NCI-H82 (cell line): ENCODE measurements at places on chromosomes 13 and 19.

DNA sequence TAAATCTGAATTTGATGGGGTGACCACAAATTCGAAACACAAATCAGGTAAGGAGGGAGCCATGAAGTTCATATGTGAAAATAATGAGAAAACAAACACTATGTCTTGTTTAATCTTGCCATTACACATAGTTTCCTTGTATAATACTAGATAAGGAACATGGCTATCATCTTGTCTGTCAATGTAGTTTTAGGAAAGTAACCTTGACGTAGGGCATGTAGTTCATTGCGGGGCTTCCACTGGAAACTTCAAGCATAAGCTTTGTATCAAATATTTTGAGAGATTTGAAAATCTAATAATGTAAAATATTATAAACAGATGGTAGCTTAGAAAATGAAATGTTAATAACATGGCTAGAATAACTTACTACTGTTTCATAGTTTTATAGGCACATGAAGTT lies 8.8 kb downstream of the BIVM start:
- DNase-seq, result no peak

DNA sequence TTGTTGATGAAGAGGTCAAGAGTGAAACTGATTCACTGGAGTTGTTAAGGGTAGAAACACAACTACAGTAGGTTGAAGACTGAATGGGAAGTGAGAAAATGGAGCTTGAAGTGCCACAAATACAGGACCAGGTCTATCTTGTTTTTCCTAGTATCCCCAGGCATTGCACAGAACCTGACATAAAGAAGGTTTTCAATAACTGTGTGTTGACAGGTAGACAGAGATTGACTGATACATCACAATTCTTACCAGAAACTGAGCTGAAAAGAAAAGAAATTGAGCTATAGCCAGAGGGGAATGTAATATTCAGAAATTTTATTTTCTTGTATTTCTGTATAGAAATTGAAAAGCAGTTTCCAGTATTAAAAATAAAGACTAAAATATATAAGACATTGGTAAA lies 767.7 kb downstream of the PCDH17 start:
- no peak for DNase-seq

DNA sequence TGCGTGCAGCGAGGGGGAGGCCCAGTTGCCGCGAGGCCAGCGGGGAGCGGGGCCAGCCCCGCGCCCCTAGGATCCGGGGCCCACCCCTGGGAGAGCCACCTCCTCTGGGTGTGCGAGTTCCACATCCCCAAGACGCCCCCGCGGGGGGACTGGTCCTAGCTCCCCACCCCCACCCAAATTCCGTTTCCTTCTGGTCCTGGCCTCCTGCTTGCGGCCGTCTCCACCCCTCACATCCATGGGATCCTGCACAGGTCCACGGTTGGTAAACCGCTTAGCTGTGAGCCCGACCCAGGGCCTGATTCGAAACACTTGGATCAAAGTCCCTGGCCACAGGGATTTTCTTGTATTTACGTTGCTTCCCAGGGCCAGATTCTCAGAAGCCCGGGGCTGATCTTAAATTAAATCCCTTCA lies 324 bp upstream of the FBXO17 start:
- peak; percentile 89 for DNase-seq

DNA sequence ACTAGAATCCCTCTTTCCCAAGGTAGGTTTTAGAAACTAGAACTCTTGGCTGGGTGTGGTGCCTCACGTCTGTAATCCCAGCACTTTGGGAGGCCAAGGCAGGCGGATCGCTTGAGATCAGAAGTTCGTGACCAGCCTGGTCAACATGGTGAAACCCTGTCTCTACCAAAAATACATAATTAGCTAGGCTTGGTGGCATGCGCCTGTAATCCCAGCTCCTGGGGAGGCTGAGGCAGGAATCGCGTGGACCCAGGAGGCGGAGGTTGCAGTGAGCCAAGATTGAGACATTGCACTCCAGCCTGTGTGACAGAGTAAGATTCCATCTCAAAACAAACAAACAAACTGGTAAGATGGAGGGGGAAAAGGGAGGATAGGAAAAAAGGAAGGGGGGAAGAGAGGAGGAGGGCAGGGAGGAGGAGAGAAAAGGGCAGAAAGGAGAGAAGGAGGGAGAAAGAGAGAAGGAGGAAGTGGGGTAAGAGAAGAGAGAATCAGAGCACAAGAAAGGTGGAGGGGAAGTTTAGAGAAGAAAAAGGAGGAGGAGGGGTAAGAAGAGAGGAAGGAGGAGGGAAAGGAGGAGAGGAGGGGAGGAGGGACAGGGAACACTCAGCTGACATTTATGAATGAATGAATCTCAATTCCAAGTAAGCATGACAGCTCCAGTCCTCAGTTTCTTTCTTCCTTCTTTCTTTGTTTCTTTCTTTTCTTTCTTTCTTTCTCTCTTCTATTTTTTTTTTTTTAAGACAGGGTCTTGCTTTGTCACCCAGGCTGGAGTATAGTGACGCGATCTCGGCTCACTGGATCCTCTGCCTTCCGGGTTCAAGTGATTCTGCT lies 2.6 kb upstream of the SLC27A1 start:
- no peak for DNase-seq

DNA sequence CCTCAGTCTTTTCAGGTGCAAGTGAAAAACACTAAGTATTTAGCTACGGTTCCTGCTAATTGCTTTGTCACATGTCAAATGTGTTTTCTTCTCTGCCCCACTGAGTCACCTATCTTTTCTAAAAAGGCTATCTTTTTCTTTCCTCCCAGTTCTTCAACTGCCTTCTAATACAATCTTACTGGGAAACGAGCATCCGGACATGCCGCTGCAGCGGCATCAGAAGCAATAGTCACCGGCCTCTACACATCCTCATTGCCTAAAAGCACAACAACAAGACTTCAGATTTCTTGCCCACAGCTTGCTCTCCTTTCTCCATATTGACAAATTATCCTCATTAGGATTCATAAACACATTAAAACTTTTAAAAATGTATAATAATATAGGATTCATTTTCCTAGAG lies 1.2 kb downstream of the PCDH9 start:
- DNase-seq, result peak; percentile 23

DNA sequence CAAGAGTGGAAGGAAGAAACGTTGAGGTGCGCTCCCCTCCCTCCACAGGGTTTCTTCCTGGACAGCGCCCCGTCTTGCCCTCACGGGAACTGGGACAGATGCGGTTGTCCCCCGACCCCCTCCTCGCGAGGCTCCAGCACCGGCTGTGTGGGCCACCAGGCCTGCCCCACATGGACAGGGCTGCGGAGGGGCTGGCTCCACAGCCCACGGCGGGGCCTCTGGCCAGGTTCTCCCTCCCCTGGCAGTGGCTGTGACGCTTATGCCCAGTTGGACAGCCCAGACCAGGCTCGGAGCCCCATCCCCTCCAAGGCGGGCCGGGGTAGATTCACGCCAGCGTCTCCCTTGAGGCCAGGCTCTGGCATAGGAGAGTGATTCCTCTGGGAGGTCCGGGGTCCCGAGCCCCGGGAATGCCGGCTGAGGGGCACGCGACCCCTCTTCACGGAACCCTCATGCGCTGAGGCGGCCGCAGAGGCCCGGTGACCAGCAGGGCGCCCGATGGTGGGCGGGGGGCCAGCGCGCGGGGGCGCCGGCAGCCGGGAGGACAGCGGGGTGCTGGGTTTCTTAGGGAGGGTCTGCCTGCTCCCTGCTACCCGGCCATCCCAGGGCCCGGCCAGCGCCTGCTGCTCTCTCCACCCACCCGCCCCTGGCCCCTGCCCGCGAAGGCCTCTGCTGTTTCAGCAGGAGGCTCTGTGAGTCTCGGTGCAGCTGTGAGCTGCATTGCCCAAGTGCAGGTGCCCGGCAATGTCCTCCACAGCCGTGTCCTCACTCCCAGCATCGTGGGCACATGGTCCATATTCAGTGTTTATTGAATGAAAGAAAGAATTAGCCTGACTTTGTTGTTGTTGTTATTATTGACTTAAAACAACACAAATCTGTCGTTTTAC lies 20.3 kb upstream of the GAS6 start:
- no peak for DNase-seq
